NCI-H510A (cell line): ENCODE measurements at places on chromosomes 4 and X.

- DNase-seq = no peak
These were observed 314.7 kb upstream of the ATOH1 start for GRCh38 chr4:93513851-93514250.

DNA sequence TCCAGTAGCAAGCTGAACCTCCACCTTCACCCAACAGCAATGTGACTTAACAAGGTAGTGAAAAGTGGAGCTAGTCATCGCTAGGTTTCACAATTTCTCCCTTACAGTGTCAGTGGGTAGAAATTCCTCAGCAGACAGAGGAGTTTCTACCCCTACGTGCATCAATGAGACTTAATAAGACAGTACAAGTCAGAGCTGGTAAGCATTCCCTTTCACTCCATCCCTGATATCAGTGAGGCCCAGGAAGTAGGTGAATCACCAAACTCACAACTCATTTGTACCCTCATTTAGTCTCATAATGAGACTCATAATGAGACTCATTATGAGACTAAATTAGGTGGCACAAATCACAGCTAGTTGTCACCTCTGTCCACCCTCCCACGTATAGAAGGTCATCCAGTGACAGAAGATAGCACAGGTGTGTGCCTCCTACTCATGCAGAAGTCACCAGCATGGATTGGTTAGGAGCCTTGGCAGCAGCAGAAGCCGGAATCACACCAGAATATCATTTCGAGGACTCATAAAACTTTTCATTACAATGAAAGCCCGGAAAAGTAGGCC is 50.8 kb upstream of the NUDT10 start:
- DNase-seq = no peak

- no peak for DNase-seq
These were observed 436.0 kb downstream of the IL1RAPL1 start for GRCh38 chrX:29023207-29023606.

DNA sequence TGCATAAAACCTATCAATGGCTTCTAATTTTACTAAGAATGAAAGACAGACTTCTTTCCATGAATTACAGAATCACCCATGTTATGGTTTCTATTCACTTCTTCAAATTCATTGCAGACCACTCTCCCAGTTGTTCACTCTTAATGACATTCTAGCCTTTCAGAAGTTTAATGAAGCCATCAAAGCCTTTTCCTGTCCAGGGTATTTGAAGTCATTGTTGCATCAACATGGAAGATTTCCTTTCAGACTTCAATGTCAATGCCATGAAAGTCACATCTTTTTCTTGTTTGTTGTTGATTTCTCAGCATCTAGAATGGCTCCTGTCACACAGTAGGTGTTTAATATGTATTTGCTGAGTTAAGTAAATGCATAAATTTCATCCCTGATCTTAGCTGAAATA is 48.1 kb upstream of the ARSJ start:
- DNase-seq = no peak
